ENCODE measurements at places on chromosomes 11 and 22. TPM values are rescaled to one million over a fixed set of nuclear protein-coding genes. Genes with fewer than 3 reads are reported as not detected.

DNA sequence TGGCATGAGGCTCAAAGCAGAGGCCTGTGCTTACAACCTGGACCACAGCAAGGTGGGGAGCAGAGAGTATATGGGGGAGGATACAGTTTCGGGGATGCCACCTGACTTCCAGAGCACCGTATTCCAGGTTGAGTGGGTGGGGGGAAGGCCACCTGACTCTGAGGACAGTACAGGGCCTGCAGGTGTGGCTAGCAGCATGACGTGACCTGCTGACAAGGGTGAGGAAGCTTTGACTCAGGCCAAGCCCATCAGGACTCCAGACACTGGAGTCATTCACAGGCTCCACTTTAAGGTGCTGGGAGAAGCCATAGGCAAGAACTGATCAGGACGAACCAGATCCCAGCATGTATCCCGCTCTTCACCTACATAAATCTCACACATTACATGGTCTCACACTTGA is 34.6 kb upstream of the CRTAM start:
- no peak for DNase-seq

DNA sequence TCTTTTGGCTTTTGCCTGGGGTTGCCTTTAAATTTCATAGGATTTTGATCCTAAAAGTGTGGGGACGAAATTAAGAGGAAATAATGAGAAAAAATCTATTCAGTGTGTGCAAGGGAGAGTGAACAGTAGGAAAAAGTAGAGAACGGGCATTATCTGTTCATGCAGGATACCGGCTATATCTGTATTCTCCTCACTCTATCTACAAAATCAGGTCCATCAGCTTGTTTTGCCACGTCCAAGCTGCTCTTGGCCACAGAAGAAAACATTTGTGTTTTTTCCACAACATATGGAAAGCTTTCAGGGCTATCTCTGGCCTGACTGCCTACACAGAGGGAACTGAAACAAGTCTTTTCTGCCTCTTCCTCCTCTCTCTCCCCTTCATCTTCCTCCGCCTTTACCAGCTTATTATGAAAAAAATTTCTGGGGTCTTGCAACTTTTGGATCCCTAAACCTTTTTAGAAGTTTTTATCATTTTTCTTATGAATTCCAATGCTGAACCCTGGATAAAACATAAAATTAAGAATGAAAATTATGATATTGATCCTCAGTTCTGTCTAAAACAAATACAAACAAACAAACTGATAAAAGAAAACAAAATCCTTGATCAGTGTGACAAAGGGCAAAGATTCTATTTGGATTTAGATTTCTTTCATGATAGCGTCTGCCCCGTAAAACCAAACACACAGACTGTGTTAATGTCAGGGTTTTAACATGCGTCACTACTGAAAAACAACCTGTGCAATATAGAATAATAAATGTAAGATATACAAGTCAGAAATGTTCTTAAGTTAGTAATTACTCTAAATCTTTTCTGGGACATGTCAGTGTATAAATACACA is 219.7 kb downstream of the CNTN5 start:
- DNase-seq: no peak

- DNase-seq: no peak
Observed at GRCh38 chr22:30584441-30584840, 7.3 kb downstream of the PES1 start.

DNA sequence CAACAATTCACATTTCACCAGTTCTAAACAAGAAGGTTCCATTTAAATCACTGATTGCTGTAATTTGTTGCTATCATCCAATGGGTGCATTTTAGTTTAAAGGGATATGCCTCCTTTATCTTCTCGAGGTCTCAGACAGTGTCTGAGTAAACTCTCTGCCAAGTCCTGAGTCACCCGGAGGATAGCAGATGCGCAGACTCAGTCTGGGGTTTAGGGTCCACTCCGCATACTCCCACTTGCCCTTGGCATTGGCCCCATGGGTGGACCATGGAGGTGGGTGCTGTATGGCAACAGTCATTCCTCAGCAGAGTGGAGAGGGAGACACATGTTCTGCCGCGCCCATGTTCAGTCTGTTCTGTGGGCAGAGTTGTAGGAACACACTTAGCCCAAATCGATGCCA is 65.4 kb upstream of the CRTAM start:
- no peak for DNase-seq

DNA sequence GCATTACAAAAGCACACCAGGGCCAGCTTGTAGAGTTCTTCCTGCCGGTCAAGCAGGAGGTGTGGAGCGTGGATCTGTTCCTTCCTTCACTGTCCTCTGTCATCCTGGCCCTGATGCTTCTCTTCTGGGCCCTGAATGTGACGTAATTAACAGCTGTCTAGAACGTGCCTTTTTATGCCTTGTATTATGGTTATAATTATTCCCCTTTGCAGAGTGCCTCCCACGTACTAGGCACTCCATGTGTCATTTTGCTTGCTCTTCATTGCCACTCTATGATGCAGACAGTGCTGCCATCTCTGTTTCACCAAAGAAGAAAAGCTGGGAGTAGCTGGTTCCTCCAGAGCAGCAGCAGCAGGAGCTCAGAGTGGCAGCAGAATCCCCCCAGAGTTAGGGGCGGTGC is 132.1 kb upstream of the TTC12 start:
- no peak for DNase-seq

- DNase-seq: no peak
Observed at GRCh38 chr11:100769617-100770016, 82.5 kb downstream of the ARHGAP42 start.

- DNase-seq: peak; percentile 61
Observed at GRCh38 chr11:62706850-62707247, 375 bp downstream of the BSCL2 start.

GRCh38 chr22:31680861-31681341 is 18.9 kb upstream of the PISD start:
- DNase-seq: peak; percentile 55

DNA sequence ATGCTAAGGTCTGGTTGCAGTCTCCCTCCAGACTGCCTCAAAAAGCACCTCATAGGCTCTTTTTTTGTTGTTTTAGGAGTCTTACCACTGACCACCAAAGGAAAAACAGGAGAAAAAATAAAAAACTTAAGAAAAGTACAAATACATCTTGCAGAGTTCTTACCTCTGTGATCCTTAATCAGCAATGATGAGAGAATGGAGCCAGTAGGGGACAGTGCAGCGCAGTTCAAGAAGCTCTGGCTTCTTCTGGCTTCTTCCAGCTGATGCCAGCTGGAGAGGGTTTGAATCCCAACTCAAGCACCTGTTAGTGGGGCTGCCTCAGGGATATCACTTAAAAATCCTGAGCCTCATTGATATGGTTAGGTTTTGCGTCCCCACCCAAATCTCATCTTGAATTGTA is 223.3 kb upstream of the ISX start:
- no peak for DNase-seq

- no peak for DNase-seq
Observed at GRCh38 chr11:30465192-30465591, 121.0 kb downstream of the MPPED2 start.

DNA sequence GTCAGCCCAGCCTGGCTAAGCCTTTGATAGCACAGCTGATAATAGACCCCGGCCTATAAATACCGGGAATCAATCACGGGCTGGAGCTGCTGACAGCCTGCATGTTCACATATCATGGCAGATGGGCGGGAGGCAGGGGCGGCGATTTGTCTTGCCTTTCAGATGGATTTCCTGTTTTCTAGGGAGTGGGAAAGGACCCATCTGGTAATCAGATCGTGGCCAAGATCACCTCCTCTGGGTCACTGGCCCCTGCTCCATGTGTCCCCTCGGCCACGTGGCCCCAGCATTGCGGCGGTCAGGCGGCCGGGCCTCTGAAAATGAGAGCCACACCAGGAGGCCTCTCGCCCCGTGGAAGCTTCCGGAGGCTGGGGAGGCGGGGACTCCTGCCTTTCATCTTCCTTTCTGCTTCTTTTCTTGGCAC is 36.6 kb downstream of the SMIM38 start:
- DNase-seq: no peak

GRCh38 chr22:37275134-37275533 is 7.2 kb upstream of the CYTH4 start:
- DNase-seq: no peak

Gene ADM2
- total RNA-seq: not detected

Gene PKNOX2
- 2.0 TPM for total RNA-seq

Gene SMC1B
- total RNA-seq: not detected

Gene AGBL2
- total RNA-seq: not detected

Gene MRPL48
- total RNA-seq: 22.1 TPM

Gene ANO1
- 17.4 TPM for total RNA-seq
